ENCODE measurements at places on chromosomes 4 and X.
A peak's percentile ranks its signal among the peaks of the same experiment; 100 is the strongest.

- no peak for DNase-seq
Observed at GRCh38 chr4:83110970-83111750, 3.4 kb downstream of the PLAC8 start.

DNA sequence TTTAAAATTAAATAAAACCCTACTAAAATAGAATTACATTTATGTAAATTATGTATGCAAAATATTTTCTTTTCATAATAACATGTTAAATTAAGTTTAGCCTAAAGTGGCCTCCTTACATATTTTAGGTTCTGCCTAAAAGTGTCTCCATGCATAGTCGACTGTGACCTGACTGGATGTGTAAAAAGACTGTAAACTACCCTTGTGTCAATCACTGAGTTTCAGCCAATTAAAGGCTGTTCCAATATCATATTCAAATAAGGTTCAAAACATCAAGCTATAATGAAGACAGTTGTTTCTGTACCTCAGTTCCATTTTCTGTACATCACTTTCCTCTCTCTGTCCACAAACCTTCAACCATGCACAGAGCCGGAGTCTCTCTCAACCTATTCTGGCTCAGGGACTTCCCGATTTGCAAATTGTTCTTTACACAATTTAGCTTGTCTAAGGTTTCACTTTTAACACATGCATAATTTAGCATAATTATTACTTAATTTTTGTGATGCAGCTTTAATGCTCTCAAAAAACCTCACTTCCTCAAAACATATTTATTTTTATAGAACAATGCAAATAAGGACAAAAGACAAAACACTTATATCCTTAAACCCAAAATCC is 60.1 kb downstream of the SH3RF1 start:
- no peak for DNase-seq

- DNase-seq, result no peak
Observed at GRCh38 chrX:155592981-155593380, 19.8 kb downstream of the TMLHE start.

DNA sequence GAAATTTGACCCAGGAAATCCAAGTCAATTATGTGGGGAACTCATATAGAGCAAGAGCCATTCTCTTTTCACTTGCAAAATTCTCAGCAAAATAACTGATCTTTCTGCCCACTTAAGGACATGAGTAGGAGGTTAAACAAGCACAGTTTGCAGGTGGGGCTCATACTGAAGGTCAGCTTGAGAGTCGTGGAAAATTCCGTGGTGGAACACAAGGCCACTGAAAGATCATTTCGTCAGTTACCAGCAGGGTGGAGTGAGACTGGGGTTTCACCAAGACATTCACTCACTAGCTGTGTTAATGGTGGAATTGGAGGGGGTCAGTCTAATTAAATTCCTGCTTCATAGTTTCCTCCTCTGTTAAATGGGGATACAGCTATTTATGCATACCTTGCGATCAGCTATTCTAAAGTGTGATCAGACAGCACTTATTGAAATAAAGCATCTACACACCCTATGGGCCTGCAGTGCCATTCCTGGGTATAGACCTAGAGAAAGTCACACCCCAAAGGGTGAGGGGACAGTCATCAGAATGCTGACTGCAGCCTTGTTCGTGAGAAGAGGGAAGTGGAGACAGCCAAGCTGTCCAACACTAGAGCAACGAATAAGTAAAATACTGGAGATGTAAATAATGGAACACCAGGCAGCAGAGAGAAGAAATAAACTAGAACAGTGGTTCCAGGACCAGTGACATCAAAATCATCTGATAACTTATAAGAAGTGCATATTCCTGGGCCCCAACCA is 42.7 kb upstream of the CLNK start:
- no peak for DNase-seq

- no peak for DNase-seq
Observed at GRCh38 chr4:23135792-23136645, 443.3 kb downstream of the GBA3 start.

- DNase-seq, result no peak
Observed at GRCh38 chrX:110216027-110216426, 101.9 kb downstream of the AMMECR1 start.

GRCh38 chr4:151486168-151486567 is 77.2 kb downstream of the FHIP1A start:
- no peak for DNase-seq

GRCh38 chr4:76830964-76831703 is 66.8 kb downstream of the SOWAHB start:
- DNase-seq, result no peak

DNA sequence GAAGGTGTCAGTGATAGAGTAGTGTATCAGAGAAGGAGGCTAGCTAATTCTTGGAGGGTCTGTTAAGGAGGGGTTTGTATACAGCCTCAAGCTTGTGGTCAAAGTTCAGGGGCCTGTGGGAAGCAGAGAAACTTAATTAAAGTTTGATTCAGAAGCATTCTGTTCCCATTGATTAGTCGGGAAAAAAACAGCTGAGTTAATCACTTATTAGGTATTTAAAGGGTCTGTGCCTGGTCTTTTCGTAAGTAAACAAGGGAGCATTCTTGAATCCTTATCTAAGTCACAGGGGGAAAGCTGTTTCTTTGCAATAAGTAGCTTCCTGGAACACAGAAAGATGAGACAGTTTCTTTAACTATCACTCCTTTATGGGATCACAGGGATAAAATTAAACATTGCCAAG is 492.1 kb downstream of the PCDH10 start:
- no peak for DNase-seq

DNA sequence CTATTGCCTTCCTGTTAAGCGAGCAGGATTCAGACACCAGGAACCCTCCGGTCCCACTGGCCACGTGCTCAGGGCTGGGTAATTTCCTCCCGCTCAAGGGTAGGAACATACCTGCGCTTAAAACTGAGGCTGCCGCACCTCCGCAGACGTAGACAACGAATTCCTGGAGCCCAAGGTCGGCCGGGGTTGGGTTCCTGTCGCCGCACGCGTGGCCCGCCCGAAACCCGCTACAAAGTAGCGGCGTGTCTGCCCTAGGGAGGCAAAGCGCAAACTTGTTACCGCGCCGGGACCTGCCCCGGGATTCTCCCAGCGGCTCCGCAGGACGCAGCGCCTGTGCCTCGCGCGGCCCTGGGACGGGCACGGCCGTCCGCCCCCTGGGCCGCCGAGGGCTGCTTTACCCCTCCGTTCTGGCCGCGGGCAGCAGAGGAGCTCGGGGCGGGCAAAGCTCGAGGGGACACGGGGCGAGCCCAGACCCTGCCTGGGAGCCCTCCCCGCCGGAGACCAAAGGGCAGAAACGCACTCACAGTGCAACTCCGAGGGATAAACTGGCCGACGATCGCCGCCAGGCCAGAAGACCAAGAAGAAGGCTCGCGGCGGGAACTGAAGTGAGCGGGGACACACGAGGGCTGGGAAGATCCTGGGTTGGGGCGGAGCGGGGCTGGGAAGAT is at the start of gene ERVMER34-1:
Gene ERVMER34-1 (minus strand): TSS at position 607 of the 668 bp plus-strand sequence. CDS start 5,905 bp downstream, outside the sequence.
- DNase-seq, result no peak

DNA sequence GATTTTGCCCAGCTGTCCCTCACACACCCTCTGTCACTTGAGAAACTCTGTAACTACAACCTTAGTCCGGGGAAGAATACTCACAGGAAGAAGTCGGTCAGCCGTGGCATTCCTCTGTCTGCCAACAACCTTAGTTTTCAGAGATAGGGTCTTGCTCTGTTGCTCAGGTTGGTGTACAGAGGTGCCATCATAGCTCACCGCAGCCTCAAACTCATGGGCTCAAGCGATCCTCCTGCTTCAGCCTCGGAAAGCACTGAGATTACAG is 12.2 kb upstream of the SPCS3 start:
- DNase-seq, result no peak

- no peak for DNase-seq
Observed at GRCh38 chr4:42216664-42217063, 64.2 kb upstream of the BEND4 start.

DNA sequence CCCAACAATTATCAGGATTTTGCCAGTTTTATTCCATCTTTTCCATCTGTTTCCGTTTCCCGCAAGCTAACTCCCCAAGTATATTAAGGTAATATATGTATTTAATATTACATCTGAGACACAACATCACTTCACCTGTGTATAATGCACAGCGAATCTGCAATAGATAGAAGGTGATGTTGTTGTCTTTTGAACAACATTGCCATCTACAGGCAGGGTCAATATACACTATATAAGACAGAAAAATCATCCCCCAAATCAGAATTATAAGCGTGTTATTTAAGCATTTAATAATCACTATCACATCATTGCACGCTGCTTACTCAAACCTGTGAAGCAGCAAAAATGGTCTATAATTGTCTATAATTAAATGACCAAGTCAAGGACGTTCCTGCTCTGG is 1115.5 kb downstream of the NLGN4X start:
- no peak for DNase-seq

GRCh38 chr4:168613869-168614268 is 117.0 kb downstream of the PALLD start:
- no peak for DNase-seq

GRCh38 chrX:22021751-22022324 is 10.3 kb upstream of the PHEX start:
- DNase-seq, result no peak

DNA sequence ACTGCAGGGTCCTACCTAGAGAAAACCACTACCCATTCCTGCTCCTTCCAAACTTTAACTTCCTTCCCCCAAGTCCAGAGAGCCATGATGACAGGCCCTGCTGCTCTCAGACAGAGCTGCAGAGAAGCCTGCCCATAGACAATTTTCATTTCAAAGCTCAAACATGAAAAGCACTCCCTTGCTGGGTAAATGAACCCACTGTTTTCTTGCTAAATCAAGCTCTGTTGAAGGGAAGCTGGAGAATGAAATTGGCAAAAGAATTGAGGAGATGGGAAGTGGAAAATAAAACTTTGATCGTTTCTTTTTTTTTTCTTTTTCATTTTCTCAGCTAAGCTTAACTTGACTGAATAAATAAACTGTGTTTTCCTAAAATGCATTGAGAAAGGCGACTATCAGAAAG is 331.1 kb upstream of the CPEB2 start:
- no peak for DNase-seq

DNA sequence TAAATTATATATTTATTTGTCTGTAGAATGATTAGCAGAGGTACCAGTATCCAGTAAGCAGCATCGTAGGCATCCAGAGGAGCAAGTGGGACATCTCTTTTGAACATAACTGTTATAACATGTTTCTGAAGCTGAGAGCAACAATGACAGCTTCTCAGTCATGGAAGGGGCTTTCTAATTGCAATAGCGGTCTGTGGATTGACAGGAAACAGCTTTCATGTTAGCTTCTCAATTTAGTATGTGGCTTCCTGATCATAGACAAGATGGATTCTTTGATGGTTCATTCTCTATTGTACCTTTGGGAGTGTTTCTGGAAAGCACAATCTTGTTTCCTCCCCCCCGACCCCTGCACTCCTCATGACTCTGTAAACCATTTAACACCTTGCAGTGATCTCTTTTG is 434.6 kb upstream of the GNPDA2 start:
- DNase-seq, result no peak

- DNase-seq, result no peak
Observed at GRCh38 chr4:31617667-31618066, 897.5 kb downstream of the PCDH7 start.

- no peak for DNase-seq
Observed at GRCh38 chrX:11611965-11612364, 53.8 kb downstream of the ARHGAP6 start.

GRCh38 chr4:27048429-27049238 is 188.0 kb downstream of the STIM2 start:
- peak; percentile 46 for DNase-seq
